Ascending aorta (tissue), 2 donors: ENCODE measurements at places on chromosomes 1 and 21.

DNA sequence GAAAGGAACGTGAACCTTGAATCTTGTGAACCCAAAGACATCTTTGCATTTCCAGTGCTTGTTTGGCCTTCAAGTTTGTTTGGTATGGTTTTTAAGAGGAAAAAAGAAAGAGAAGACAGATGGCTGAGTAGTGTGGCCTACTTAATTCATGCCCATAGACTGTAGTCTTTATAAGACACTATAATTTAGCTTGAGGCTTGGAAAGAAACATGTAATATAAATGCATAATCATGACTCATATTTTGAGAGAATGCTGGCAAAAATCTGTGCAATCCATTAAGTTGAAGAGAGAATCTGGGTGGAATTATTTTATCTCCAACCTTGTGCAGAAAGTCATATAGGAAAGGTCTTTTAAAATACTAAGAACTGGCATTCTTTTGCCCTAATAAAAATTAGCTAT, 179.3 kb downstream of the SIPA1L2 start:
- no peak for DNase-seq

- no peak for DNase-seq
These were observed 1418.8 kb downstream of the MRPL39 start for GRCh38 chr21:24188506-24188905.

DNA sequence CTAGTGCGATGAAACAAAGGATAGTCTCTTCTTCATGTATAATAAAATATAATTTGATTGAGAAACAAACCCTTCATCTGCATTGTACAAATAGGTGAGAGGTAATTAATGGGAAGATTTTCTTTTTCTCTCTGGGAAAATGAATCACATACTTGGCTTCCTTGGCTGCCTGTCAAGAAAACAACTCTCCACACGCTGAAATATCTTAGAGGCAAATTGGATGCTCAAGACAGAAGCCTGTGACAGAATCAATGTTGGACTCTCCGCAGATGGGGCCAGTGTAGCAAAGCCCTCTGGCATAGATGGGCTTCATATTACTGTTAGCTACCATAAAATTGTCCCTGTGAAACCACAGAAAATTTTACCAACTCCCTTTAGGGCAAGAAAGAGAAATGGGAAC, 186.6 kb downstream of the GRIK1 start:
- no peak for DNase-seq

DNA sequence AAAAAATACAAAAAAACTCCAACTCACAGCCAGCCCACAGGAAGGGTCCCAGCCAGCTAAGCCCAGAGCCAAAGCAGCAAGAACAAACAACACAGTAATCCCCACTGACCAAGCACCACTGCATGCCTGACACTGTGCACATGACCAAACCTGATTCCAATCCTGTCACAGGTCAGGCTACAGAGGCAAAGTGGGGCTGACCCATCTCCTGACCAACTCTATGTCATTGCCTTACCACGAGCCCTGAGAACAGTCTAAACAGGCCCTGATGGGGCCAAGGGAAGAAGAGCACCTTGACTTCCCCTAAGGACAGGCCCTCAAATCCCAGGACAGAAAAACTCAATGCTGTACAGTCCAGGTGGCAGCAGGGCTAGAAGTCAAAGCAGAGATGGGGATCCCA, 2.4 kb downstream of the LSS start:
- no peak for DNase-seq

GRCh38 chr1:199302554-199302953, 663.7 kb downstream of the PTPRC start:
- no peak for DNase-seq

DNA sequence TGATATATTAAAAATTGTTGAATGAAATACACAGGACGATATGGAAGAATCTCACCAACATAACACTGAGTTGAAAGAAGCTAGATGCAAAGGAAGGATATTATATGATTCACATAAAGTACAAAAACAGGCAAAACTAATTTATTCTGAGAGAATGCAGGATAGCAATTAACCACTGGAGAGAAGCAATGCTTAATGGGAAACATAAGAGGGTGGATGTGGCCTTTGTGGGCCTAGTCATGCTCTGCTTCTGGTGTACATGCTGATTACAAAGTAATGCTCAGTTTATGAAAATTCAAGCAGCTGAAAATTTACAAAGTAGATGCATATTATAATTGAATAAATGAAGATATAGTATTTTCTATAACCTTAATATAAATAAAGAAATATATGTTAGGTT, 326.4 kb upstream of the ADAMTS5 start:
- no peak for DNase-seq

DNA sequence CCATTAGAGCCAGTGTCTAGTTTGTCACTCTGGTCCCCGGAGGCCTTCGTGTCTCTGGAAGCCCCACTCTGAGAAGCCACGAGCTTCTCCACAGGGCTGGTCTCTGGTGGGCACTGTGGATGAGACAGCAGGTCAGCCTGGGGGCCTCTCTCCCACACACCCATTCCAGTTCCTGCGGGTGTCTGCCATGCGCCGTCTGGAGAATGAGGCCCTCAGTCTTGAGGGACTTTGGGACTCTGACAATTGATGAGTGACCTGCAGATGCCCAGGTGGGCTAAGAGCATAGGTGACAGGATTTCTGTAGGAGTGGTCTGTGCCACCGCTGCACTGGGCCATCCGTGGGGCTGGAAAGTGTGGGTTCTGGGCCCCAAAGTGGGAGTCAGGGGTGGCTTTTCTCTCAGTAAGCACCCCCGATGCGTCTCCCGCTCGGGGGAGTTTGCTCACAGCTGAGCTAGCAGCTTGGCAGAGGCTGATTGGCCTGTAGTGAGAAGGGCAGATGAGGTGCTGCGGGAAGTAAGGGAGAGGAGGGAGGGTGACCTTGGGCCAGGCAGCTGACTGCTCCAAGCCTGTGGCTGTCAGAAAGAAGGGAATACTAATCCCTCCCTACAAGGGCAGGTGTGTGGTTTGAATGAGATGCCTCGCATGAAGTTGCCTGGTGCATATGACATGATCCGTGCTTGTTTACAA, 26.4 kb downstream of the LHX4 start:
- DNase-seq, result no peak

- no peak for DNase-seq
These were observed 357.8 kb upstream of the ZRANB2 start for GRCh38 chr1:71438626-71439025.

- DNase-seq, result no peak
These were observed 317.2 kb downstream of the RWDD3 start for GRCh38 chr1:95551201-95551600.

DNA sequence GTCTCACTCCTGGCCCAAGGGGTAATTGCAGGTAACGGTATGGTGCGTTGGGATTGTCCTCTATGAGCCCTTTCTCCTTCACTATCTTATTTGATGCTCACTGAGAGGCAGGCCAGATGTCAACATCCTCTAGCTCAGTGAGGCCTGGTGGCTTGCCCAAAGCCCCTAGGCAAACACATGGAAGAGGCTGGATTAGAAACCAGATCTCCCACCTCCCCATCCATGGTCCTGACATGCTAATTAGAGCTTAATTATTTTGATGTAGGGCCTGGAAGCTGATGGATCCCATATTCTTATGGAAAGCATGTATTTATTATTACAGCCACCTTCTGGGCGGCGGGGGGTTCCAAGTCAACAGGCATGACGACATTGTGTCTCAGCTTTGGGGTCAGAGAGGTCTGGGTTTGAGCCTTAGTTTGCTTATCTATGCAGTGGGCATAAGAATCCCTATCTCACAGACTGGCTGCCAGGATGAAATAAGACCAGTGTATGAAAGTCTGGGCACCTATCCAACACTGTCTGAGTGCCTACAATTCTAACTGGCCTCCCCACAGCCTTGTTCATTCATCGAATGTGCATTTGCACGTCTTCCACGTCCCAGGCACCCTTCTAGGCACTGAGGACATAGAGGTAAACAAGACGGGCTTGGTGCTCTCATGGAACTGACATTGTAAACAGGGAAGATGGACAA, 6.2 kb downstream of the SMPDL3B start:
- DNase-seq, result no peak

DNA sequence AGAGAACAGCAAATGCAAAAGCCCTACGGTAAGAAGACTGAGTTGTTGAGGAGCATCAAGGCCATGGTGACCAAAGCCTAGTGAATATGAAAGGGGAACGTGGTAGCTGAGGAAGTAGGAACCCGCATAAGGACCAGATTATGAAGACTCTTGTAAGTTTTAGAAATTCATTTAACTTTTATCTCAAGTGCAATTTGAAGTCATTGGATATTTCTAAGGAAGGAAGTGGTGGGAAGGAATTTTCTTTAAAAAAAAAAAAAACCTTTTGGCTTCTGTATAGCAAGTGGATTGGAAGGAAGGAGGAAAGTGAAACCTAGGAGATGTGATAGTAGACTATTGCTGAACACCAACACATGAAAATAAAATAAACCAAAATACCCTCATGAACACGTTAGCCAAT, 119.0 kb downstream of the TNFSF18 start:
- DNase-seq, result no peak

DNA sequence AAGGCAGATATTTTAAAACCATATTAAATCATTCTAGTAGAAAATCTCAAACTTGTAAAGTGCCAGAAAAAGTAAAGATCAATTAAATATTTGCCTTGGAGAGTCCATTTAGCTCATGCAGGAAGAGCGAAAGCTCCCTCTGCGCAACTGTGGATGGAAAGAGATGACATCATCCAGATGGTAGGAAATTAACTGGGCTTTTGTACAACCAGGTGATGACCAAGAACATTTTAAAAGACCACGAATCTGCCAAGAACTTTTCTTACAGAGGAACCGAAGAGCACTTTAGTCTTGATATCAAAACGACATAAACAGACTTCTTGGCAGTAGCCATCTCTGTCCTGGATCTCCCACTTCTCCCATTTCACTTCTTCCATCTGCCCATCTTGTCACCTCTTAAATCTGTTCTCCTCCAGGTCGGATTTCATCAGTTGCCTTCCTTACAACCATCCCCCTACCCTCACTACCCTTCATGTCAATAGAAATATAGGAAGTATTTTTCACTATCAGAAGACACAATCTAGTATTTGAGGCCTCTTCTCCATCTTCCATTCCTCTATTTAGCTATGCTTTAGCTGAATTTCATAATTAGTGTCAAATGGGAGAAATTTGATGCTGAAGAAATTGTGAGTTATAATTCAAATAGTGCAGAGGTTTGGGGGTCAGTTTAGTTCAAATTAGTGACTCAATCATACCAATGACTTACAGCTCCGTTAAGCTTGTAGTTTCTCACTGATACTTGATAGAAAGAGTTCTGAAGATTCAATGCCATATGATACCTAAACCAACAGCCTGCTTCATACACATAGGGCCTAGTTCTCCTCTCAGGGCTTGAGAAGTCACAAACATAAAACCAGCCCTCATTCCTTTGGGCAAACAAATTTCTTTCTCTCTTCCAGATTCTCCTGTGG, 22.0 kb upstream of the DNASE2B start:
- DNase-seq, result no peak

DNA sequence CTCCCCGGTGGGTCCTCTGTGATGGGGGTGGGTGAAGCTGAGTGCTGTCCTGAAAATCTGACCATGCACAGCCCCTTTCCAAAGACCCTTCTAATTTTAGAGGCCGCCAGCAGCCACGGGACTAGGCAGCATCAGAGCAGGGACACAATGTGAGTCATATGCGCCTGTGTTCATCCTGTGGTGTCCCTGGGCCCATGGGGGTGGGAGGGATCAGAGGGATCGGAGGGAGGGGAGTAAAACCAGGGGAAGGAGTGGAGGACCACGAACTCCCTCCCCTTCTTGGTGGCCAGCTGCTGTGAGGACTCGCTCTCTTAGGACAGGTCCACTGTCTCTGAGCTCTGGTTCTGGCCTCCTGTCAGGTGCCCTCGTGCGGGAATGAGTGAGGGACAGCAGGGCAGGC, 61.5 kb downstream of the ADARB1 start:
- DNase-seq, result no peak

- peak; percentile 13 for DNase-seq
These were observed 648 bp downstream of the S100PBP start for GRCh38 chr1:32817815-32818786.

DNA sequence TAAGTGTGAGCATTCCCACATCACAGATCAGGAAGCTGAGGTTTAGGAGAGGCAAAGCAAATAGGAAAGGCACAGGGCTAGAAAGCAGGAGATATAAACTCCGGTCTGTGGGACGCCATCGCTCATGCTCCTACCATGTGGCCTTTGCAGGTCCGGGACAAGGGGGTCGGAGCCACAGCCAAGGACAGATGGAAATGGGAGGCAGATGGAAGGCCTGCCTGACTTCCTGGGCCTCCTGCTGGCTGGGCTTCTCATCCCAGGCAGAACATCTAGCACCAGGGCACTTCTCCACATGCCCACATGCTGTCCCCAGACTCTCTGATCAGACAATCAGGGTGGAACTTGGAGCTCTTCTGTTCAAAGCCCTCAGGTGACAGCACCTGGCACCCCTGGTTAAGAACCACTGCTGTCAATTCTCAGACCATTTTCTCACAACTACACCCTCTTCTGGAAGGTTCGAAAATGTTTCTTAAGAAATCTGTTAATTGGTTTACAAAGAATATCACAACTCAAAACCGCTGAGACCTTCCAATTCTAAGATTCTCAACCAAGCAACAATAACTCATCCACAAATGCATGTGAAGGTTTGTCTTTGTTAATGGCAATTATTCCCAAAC, 173.3 kb upstream of the EDN2 start:
- no peak for DNase-seq

- no peak for DNase-seq
These were observed 89.6 kb downstream of the C1orf94 start for GRCh38 chr1:34266127-34266951.
